Stimulated activated naive CD4-positive, alpha-beta T cell (primary cell): ENCODE measurements at places on chromosomes 4 and X.
A peak's percentile ranks its signal among the peaks of the same experiment; 100 is the strongest.

- peak; percentile 10 for DNase-seq
These were observed 87.8 kb downstream of the SH3KBP1 start for GRCh38 chrX:19799319-19800182.

DNA sequence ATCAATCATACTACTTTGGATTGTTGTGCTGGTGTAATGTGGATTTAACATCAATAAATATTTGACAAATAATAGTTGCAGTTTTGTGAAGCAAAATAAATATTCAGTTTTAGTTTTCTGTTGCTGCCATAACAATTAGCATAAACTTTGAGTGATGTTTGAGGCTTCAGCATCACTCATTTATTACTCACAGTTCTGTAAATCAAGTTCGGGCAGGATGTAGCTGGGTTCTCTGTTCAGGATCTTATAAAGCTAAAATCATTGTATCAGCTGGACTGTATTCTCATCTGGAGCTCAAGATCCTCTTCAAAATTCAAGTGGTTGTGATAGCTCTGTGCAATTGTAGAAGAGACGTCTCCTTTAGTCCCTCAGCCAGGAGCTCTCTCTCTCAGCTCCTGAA lies 81.7 kb downstream of the CBR4 start:
- no peak for DNase-seq

- DNase-seq, result no peak
These were observed 69.8 kb upstream of the CAPN6 start for GRCh38 chrX:111340054-111340453.

DNA sequence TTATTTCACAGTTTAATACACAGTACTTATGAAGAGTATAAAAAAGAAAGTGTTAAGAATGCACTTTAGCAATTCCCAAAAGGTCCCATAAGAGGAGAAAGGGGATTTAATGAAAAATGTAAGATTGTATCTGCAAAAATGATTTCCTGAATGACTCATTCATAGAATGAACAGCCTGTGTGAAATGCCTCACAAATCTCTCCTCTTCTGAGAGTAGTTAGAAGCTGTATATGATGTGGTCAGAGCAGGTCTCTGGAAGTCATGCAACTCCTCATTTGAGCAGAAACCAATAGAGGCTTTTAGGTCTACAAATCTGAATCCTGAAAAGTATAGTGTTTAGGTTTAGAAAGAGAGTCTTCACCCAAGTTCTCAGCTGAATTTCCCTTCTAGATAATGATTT lies 381.3 kb upstream of the INTU start:
- DNase-seq, result no peak

DNA sequence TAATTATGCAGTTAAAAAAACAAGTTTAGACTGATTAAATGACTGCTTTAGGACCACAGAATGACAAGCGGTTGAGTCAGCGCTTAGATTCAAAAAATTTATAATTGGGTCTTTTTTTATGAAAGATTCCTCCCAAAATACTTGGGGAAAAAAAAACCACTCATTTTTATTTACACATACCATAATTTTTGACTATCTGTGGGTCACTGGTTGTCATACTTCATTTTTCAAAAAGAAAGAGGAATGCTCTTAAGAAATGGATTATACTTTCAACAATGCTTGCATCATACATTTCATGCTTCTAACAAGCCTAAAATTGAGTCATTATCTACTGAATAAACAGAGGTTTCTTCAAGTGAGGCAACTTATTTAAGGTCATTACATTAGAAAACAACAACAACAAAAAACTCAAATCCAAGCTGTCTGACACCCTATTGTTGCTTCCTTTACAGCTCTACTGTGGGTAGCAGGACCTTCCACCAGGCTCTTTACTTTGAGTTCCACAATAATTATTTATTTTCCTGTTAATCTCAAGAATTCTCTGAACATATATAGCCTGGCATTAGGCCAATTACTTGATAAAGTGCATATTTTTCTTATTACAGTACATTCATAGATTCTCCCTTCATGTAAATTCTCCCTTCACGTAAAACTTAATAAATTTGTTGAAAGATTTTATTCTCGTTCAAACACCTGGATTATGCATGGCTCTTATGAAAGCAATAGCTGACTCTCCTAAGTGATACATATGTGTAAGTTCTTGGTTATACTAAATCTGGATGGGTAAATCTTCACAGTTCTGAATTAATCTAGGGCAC lies 445.5 kb downstream of the PCDH10 start:
- DNase-seq, result no peak

GRCh38 chr4:3267576-3268394 lies 18.8 kb downstream of the MSANTD1 start:
- no peak for DNase-seq

DNA sequence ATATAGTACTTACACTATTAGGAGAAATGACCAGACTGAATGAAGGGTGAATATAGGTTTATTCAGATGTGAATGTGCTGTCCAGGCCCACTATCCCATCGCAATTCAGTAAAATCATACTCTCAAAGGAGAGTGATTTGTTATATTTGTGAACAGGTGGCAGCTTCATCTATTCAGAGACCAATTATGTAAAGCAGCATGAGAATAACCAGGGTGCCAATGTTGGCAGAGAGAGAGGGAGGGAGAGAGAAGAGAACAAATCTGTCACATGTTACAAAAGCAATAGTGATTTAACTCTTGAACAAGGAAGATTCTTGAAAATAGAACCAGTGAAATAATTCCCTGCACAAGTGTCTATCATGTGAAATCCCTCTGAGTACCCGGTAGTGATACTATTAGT lies 38.9 kb upstream of the TLL1 start:
- DNase-seq, result no peak

GRCh38 chr4:13544606-13545393 lies 492 bp upstream of the NKX3-2 start:
- DNase-seq, result peak; percentile 7

DNA sequence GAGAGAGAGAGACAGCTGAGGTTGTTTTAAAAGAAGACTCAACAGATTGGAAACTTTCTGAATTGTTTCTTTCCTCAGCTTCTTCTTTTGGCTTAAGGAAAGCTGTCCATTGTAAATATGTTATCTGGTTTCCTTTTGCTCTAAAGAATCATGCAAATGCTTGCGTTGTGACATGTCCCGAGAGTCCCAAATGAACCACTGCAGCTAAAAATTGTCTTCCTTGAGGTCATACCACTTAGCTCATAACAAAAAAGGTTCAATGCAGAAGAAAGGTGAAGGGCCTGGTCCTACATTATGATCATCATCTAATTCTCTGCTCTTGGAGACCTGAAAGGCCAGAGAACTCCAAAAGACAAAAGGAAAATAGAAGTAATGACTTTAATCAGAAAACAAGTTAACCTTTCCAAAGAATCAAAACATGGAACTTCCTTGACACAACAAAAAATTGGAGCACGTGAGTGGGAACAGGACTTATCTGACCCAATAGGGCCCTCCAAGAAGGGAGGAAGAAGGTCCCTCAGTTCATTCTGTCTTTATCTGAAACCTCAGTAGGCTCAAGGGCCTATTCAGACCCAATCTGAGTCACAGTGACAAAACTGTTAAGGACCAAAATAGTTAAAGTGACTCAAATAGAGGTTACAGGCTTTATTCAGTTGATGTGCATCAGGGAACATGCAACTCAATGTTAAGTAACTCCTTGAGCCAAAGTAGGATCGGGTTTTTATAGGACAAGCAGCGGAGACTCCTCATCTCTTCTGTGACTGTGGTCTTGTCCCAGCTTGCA lies 14.7 kb upstream of the VSIG1 start:
- DNase-seq, result no peak

DNA sequence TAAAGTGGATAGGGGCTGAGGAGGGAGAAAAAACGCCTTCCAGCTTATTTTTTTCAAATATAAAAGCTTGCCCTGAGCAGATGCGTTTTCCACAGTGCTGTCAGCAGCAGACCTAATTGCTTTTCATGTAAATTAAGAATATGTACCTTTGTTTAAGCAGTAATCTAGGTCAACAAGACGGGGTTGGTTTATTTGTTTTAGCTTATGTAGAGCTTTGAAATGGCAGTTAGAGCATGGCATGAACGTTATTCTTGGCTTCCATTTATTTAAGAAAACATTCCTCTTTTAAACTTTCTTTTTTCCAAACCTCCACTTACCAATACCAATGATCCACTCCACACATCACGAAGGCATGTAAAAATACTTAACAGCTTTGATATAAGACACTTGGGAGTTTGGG lies 220.3 kb upstream of the TENM3 start:
- DNase-seq, result no peak

GRCh38 chr4:153790962-153791551 lies 2.2 kb upstream of the SFRP2 start:
- no peak for DNase-seq

GRCh38 chrX:53281321-53281822 lies at the start of gene IQSEC2:
IQSEC2 (minus strand) TSS chrX:53281584.
- DNase-seq, result no peak

DNA sequence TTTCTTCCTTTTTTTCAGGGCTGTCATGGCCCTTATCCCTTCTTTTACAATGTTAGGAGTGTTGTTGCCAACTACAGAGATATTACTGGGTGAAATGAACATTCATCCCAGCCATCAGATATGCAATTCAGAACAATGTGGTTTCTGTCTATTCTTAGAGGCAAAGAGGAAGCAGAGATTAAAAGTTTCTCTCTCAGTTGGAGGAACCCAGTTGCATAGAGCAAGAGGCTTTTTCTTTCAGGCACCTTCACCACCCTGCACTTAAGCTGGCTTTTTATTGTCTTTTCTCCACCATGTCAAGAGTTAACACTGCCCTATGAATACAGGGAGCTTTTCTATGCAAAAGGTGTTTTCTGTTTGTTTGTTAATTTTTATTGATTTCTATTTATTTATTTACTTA lies 1559.6 kb upstream of the IGFBP7 start:
- DNase-seq, result no peak

DNA sequence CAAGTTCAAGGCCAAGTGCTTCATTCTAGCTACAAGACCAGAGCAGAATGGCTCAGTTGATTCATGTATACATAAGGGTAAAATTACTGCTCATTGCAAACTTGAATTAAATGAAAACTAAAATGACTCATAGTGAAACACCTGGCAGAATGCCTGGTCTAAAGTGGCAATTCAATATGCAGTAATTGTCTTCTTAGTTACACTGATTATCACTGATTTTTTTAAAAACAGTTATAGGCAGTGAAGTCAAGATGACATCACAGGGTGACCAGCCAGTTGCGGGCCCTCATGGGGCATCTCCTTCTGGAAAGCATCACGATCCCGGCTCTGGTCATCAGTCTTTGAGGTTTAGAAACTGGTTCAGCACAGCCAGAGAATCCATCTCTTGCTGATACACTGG lies 154.2 kb downstream of the RAB28 start:
- no peak for DNase-seq
